Fibroblast of skin of back (primary cell): ENCODE measurements at places on chromosomes 4 and X.

DNA sequence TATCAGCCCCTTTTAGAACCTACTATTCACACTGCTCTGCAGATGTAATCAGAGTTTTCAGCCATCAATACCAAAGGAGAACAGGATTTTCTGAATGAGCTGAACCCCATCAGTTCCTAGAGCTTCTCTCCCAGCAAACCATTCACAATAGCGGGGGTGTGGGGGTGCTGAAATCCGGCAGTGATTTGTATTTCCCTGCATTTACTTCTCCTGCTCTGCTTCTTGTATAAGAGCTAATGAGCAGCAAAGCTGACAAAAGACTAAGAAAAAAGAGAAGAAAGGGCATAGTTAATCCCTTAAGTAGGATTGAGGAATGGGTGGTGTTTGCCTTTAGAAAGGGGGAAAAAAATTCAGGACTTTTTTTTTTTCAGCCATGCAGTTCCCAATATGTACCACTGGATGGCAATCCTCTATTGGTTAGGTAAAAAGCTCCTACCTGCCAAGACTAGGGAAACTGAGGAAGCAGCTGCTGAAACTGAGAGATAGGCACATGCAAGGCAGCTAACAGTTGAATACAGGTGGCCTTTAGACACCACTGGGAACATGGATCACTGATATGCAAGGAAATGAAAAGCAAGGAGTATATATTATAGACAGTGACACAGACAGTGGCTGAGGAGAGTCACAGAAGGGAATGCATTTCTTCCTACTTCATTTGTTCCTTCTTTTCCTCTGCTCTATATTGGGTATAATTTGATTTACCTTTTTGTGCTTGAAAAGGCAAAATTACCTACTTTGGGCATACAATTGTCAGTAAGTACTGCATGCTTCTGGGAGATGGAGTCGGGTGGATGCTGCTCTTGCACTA is 217.9 kb downstream of the HS6ST2 start:
- no peak for DNase-seq

DNA sequence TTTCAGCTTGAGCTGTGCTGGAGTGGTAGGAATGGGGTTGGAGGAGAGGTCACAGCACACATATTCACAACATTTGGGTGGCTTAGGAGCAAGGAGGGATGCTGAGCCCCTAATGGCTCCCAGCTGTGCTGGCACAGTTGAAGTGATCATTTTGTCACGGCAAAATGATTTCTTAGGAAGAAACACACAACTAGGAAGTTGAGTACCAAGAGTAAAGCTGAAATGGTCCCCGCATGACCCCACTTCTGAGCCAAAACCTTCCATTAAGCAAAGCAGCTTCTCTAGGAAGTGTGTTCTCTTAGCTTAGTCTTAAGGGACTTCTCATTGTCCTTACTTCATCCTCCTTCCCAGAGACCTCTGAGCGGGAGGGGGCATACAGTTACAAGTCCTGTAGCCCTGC is 12.6 kb downstream of the CAPN6 start:
- DNase-seq: no peak

DNA sequence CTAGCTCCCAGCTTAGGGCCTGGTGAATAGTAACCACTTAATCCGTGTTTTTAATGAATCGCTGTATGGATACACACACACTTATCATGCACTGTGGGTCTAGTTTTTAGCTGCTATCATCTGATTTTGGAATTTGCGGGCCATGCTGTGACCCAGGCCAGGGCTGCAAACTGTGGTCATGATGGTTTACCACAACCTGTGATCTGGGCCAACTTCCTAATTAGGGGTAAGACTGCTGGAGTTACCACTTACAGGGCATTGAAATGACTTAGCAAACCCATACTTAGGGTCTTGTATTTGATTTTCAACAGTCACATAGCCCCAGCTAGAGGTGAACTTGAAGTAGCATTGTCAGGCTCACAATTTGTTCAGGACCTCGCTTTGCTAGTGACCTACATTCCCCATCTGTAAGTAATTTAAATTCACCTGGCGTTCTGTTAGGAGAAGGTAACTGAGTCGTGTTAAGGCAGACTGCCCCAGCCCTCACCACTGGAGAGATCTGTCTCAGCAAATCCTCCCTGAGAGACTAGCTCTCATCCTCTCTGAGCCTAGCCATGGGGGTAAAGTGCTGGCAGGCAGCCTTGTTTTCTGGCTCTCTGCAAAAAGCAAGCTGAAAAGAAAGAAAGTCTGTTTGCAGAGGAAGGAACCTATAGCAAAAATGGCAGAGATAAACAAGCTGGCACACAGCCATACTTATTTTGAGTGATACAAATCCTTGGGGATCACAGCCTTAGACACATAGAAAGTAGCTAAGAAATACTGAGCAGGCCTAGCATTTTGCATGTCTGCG is 33.8 kb upstream of the EGFL6 start:
- DNase-seq: no peak

- DNase-seq: peak; percentile 85
Measured at GRCh38 chr4:1347410-1347864, 429 bp downstream of the UVSSA start.

DNA sequence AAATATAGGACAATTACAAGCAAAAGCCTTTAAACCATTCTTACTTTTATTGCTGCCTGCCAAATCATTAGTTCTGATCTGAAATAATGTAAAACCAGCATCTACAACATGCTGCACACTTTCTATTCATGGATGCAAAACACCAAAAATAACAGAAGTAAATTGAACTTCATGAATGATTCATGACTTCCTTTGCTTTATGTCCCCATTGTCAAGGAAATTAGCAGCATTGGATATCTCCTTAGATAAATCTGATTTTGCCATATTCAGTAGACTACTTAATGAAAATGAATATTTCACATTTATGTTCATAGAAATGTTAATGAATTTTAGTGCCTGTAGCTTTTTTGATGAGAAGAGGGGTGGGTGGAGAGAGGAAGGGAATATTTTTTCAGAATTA is 132.6 kb downstream of the COMMD8 start:
- DNase-seq: no peak

- DNase-seq: no peak
Measured at GRCh38 chr4:165692082-165692481, 181.0 kb upstream of the TLL1 start.

DNA sequence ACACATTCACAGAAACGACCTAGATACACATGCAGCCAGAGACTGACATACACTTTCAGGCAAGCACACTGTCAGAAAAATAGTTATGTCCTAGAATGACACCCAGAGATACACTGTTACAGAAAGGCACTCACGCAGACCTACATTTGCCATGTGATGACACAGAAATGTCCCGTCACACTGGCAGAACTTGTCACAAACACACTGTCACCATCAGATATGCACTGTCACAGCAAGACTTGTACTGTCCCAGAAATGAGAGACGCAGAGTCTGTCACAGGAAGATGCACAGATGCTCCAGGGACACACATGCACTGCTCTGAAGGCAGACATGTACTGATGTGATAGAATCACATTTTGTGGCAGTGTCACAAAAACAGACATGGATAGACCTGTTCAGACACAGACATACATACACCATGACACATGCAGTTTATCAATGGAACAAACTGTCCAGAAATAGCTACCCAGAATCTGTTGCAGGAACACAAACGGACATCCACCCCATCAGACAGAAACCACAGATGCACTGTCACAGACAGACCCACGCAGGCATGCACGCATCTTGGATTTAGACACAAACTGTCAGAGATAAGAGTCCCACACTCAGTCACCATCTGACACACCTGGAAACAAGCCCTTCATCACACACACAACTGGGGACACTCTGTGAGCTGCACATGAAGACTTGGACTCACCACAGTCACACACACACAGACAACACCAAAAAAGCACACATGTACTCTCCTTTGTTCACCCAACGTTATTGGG is 1.3 kb upstream of the PIM2 start:
- no peak for DNase-seq

DNA sequence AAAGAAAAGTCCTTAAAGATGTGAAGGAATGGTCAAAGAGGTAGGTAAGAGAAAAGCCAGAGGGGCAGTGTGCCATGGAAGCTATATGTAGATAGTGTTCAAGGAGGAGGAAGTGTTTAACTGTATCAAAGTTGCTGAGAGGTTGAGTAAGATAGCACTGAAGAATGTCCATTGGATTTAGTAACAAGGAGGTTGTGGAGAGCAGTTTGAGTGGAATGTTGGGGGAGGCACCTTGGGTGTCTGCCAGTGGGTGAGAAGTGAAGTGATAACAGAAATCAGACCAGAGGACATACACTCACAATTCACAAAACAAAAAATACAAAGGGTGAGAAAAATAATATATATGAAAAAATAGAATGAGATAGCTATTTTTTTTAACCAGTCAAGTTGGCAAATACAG is 121.3 kb upstream of the AMOT start:
- DNase-seq: no peak

GRCh38 chrX:87664381-87664780 is 146.8 kb downstream of the KLHL4 start:
- peak; percentile 0 for DNase-seq

DNA sequence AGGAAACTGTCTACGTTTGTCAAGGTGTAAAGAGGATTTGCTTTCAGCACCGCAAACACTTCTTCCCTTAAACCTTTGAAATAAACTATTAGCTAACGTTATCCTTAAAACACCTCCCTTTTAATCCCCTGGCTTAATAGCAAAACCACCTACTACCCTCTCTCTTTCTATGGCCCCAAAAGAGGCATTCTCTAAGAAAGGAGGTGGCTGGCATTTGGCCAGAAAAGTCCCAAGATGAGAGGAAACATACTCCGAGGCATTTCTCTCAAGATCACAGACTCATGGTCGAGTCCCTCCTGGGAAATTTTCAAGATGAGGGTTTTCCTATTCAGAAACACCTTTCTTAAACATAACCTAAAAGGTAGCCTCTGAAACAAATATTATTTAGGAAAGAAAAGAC is 60.6 kb upstream of the VCX3B start:
- DNase-seq: no peak

DNA sequence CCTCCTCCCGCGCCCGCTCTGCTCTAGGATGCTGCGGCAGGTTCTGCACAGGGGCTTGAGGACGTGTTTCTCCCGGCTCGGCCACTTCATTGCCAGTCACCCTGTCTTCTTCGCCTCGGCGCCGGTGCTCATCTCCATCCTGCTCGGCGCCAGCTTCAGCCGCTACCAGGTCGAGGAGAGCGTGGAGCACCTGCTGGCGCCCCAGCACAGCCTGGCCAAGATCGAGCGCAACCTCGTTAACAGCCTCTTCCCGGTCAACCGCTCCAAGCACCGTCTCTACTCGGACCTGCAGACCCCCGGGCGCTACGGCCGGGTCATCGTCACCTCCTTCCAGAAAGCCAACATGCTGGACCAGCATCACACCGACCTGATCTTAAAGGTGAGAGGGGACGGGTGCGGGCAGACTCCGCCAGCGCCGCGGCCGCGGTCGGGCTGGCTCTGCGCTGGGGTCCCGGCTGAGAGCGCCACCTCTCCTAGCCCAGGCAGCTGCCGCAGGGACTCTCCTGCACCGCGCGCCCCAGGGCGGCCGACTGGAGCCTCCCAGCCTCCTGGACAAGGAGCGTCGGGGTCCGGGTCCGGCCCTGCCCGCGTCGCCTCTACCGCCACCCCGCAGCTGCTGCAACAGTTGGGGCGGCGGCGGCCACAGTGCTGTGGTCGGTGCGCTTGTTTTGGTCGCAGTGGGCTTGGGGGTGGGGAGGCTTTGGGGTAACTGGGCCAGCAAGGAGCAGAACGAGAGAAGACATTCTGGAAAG is at the start of gene PTCHD1:
Gene PTCHD1, plus strand, starts transcription at position 2 of the 752 bp plus-strand sequence. Its CDS starts 27 bp downstream, at position 29.
- DNase-seq: no peak

DNA sequence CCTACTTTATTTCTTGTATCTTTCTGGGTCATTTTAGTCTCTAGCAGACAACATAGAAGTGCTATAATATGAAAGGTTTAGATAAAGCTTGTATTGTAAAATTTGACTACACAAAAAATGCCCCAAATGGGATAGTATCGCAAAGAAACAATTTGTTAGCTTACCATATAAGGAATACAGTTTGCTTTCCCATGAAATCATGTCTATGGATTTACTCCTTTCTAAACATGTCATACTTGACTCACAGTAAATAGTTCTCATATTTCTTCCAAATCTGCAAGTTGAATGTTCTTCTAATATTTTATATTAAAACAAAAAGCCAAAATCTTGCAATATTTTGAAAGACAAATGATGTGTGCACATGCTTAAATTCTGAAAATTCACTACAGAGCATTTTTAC is 103.9 kb downstream of the PPA2 start:
- DNase-seq: peak; percentile 78
